Caki2 (cell line): ENCODE measurements at places on chromosomes 4 and X. TPM values are rescaled to one million over a fixed set of nuclear protein-coding genes. Genes with fewer than 3 reads are reported as not detected.

GRCh38 chr4:153706519-153706918 lies 22.4 kb downstream of the TLR2 start:
- no peak for DNase-seq

- no peak for DNase-seq
Observed at GRCh38 chr4:85024671-85025070, 58.2 kb upstream of the WDFY3 start.

- DNase-seq, result no peak
Observed at GRCh38 chrX:130826249-130826648, 76.8 kb downstream of the ENOX2 start.

GRCh38 chr4:136484996-136485395 lies 1047.3 kb downstream of the PCDH18 start:
- peak; percentile 59 for DNase-seq

DNA sequence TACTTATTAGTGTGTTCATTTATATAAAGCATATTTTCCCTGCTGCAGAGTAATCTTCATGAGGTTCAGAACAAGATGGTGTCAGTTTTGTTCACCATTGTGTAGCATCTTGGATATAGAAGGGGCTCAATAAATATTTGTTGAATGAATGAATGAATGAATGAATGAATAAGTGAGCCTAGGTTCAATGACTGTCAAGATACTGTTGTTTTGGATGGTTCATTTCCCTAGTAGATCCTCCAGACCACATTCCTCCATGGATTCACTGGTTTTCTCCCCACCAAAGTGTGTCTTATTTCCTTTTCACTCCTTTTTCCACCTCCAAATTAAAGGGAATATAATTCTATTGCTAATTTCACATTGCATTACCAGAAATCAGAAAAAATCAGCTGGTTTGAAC lies 2.1 kb upstream of the OCIAD2 start:
- no peak for DNase-seq

GRCh38 chr4:115355329-115355728 lies 241.9 kb upstream of the NDST4 start:
- DNase-seq, result no peak

GRCh38 chr4:138512756-138513155 lies 270.6 kb upstream of the SLC7A11 start:
- DNase-seq, result no peak

GRCh38 chr4:182448281-182449151 lies 205.3 kb downstream of the TENM3 start:
- peak; percentile 76 for DNase-seq

DNA sequence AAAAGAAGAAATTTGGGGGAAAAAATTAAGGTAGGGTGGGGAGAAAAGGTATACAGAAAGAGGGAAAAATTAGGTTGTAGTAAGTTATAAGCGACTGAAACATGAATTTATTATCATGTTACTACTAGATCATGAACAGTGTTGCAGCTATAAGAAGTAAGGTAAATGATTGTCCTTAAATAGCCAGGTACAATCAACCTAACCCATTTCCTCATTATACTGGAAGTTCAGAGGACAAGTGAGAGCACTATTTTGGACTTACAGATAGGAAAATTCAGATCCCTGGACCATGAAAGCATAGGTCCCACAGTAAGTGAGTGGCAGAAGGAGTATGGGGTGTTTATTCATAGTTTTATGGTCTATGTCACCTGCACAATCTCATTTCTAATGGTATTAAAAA lies 23.5 kb downstream of the PIR start:
- DNase-seq, result no peak

DNA sequence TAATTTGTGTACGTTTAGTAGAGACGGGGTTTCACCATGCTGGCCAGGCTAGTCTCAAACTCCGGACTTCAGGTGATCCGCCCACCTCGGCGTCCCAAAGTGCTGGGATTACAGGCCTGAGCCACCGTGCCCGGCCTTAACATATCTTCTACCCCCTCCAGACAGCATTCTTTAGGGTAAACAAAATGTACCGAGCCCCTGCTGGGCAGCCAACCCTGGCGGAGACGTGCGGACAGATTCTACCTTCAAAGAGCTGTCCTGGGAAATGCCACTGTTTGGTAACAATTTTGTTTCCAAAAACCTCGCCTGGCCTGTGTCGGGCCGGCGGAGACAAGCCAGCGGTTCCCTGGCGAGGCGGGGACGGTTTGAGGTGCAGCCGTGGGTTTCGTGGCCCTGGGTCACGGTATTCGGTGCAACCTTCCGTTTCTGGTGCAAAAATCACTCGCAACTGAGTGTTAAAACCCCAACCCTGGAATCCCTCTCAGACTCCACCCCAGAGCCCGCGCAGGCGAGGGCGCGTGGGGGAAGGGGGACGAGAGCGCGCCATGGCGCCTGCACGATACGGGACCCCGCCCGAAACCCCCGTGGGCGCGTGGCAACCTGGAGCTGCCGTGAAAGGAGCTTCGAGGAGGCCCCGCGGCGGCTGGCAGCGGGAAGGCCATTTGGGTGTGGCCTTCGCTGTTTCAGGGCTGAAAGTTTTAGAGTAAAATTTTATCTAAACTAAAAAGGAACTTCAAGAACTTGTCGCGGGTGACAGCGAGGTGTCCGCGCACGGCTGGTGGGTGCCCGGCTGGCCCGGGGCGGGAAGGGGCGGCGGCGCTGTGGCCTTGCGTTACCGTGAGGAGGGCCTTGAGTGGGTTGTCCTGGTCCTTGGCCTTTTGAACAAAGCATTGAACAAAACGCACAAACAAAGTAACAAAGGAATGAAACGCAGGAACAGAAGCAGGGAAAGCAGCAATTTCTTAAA lies 17.0 kb downstream of the MRFAP1 start:
- no peak for DNase-seq

DNA sequence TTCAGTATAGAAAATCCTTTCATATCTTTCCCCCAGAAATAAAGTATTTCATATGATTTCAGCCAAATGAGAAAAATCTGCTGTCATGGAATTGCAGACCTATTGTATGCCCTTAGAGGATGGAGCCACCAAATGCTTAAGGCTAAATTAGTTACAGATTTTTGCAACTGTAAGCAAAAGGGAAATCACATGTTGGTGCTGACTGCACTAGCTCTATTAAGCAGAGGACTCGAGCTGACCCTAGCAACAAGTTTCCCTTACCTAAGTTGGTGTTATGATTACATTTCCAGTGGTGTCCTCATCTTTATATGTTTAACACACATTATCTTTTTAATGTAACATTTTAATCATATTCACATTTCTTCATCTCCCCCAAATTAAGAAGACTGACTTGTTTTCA lies 58.3 kb upstream of the DOCK11 start:
- DNase-seq, result no peak

- DNase-seq, result no peak
Observed at GRCh38 chr4:71217688-71218087, 121.1 kb upstream of the SLC4A4 start.

DNA sequence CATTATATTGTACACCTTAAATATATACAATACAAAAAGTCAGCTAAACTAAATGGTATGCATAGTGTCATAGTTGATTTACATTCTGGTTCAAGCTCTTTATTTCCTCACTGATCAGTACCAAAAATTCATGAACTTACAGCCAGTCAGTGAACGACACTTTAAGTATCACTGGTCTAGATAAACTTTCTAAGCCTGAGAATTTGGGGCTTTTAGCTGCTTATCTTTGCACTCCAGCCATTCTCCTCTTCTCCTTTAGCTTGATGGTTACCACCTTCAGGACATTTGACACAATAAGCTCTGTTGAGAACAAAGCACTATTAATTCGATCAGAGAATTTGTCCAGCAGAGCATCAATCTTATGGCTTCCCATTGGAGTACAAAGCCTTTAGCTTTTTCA lies 83.0 kb upstream of the ALG13 start:
- DNase-seq, result no peak

- DNase-seq, result no peak
Observed at GRCh38 chr4:14178421-14178820, 550.9 kb upstream of the BOD1L1 start.

DNA sequence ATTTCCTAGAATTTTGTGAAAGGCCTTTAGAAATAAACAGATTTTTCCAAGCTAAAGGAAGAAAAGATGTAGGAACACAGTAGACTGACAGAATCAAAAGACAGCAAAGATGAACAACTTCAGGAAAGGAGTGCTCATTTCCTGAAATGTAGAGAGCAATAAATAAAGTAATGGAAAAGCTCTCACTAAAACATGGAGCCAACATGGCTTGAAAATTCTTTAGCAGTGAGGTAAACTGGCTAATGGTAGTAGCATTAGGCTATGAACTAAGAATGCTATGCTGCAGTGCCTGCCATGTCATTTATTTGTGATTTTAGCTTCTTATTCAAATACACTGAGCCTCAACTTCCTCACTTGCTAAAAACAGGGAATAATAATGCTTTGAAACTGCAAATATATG lies 108.7 kb downstream of the IQCM start:
- no peak for DNase-seq

DNA sequence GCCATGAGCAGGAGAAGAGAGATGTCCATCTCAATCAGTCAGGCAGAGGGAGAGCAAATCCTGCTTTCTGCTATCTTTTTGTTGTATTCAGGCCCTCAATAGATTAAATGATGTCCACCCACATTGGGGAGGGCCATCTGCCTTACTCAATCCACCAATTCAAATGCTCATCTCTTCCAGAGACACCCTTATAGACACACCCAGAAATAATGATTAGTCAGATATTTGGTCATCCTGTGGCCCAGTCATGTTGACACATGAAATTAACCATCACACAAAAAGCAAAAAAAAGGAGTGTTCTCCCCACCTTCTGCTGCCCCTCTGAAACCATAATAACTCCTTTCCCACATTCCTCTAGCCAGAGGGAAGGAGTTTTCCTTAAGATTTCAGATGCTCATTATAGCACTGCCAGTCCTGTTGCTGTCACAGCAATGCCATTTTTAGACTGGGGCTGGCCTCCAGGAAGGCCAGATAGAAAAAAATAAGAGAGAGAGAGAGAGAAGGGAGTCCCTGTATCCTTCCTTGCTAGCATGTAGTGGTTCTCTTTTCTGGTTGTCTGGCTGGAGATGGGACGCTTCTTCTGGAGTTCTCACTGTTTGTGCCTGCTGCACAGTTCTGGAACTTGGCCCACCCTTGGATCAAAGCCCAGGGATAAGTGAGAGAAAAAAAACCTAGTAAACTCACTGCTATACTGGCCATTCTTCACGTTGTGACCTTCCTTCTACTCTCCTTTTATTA lies 177.7 kb downstream of the RBM46 start:
- DNase-seq, result no peak

GRCh38 chr4:42151568-42152506 lies 618 bp downstream of the BEND4 start:
- no peak for DNase-seq

DNA sequence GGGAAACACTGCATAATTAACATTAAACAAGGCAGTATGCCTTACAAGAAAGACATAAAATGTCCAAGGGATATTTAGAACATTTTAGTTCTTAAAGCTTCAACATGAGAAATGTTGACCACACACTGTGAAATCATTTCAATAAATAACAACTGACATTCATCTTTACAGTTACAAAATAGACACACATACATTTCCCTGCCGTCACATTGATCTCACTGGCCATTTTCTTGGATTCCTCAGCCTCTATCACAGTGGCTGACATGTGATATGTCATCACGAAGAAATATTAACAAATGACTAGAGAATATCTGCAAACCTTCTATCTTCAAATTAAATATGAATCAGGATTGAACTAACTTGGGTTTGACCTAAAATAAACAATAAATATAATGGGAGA lies 1.9 kb downstream of the CXCL2 start:
- DNase-seq, result no peak

DNA sequence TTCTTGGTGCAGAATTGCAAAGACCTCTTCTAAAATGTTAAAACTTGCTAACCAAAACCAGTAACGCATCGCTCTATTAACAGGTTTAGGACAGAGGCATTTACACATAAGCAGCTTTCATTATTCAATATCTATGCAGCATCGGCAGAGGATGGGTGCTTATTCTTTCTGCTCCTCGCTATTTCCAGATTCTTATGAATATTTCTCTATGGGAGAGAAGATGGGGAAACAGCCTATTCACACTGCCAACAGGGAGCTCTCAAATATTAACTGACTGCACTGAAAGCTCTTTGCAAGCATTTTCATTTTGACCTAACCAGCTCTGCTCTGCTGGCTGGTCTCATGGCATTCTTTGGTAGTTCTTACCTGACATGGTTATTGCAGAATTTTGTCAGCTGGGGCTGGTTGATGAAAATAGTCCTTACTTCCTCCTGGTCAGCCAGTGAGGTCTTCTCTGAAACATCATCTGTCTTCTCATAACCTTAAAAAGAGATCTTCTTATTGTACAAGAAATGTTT lies 30.2 kb downstream of the ATP8A1 start:
- no peak for DNase-seq

DNA sequence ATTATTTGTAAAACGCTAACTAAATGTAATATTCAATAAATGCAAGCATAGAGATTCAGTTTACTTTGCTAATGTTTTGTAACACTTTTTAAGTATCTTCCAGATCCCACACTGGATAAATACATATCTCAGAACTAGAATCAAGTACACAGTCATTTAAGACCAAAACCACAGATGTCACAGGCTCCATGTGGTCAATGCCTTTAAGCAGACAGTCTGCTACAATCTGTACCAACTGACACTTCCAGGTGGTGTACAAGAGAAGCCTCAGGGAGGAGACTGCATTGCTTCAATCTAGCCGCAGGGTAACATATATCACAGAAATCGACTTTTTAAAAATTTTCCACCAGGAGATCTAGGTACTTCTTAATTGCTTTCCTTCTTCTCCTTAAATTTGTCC lies 229.6 kb upstream of the DIAPH2 start:
- no peak for DNase-seq

DNA sequence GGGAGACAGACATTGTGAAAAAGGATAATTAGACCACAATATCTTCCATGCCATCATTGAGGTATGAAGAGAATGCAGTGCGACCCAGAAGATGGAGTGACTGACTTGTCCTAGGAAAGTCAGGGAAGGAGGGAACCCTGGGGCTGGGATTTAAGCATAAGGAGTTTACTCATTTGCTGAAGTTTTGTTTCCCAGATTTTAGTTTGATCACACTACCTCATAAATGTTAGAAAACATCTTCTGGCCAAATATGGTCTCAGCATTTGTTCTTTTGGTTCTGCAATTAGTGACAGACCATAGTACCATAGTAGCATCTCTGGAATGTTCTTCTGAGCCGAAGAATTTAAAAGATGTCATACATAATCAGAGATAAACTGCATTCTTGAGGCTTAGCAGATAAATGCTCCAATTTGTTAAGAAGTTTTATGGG lies 96.5 kb upstream of the PGRMC2 start:
- no peak for DNase-seq

GRCh38 chr4:113574636-113575103 lies 186.9 kb downstream of the CAMK2D start:
- no peak for DNase-seq

Gene ABCG2
- total RNA-seq, result 1.2 and 12.8 TPM in 2 replicates

Gene CWH43
- not detected in 2 replicates for total RNA-seq

Gene PWWP3B
- not detected in 2 replicates for total RNA-seq

Gene PPBP
- not detected in 2 replicates for total RNA-seq

Gene OPRPN
- not detected in 2 replicates for total RNA-seq

Gene SLITRK4
- 1.6 and 2.3 TPM in 2 replicates for total RNA-seq

Gene SASH3
- total RNA-seq, result not detected in 2 replicates

Gene HMGB2
- total RNA-seq, result 196 and 317 TPM in 2 replicates

Gene TDO2
- total RNA-seq, result 2.0 and 13.0 TPM in 2 replicates

Gene CYSLTR1
- not detected in 2 replicates for total RNA-seq
